ENCODE measurements at places on chromosomes 7 and 10. TPM values are rescaled to one million over a fixed set of nuclear protein-coding genes. Genes with fewer than 3 reads are reported as not detected.

AKR1D1 gene
- total RNA-seq, result 25.4 TPM

CYP2C8 gene
- total RNA-seq, result 4.1 TPM

CHN2 gene
- total RNA-seq, result 20.7 TPM

DNAJC12 gene
- total RNA-seq, result 13.4 TPM

CYP3A4 gene
- 43.4 TPM for total RNA-seq

CPA1 gene
- total RNA-seq, result 3.8 TPM

FGFR2 gene
- total RNA-seq, result 90.4 TPM

SNX8 gene
- total RNA-seq, result 24.7 TPM

SPDYE11 gene
- total RNA-seq, result 0.07 TPM

CLRN3 gene
- total RNA-seq, result 49.0 TPM

ANXA8L1 gene
- total RNA-seq, result 54.0 TPM

INTS15 gene
- total RNA-seq, result 21.4 TPM

OAT gene
- 743 TPM for total RNA-seq

LIPN gene
- not detected for total RNA-seq

EBLN1 gene
- not detected for total RNA-seq

MUC3A gene
- total RNA-seq, result 1.9 TPM

CPVL gene
- total RNA-seq, result 26.2 TPM

CYP3A7 gene
- 803 TPM for total RNA-seq

SLC18A3 gene
- total RNA-seq, result 1.4 TPM

ARPC1A gene
- 166 TPM for total RNA-seq

TNS3 gene
- total RNA-seq, result 64.5 TPM

INSYN2A gene
- 0.97 TPM for total RNA-seq

UCN3 gene
- not detected for total RNA-seq

NRP1 gene
- total RNA-seq, result 46.9 TPM

PBLD gene
- total RNA-seq, result 42.2 TPM

LOXL4 gene
- total RNA-seq, result 32.7 TPM

ZNHIT1 gene
- total RNA-seq, result 105 TPM

PTN gene
- total RNA-seq, result 63.5 TPM

KCND2 gene
- total RNA-seq, result 2.6 TPM

NAT16 gene
- total RNA-seq, result not detected

SEMA4G gene
- 48.6 TPM for total RNA-seq

ZNF479 gene
- total RNA-seq, result not detected

CRHR2 gene
- not detected for total RNA-seq

STRIP2 gene
- total RNA-seq, result 1.4 TPM

SAP25 gene
- not detected for total RNA-seq

STEAP4 gene
- 0.88 TPM for total RNA-seq

GIMAP7 gene
- 0.33 TPM for total RNA-seq

VWDE gene
- total RNA-seq, result 2.1 TPM

SPDYE1 gene
- total RNA-seq, result not detected

LRCH4 gene
- total RNA-seq, result 34.0 TPM

ANKRD61 gene
- not detected for total RNA-seq

RARRES2 gene
- 104 TPM for total RNA-seq

PRPS1L1 gene
- not detected for total RNA-seq

ODAD2 gene
- 0.52 TPM for total RNA-seq

LARP4B gene
- 38.5 TPM for total RNA-seq
